ENCODE measurements at places on chromosomes 1 and 21. TPM values are rescaled to one million over a fixed set of nuclear protein-coding genes. Genes with fewer than 3 reads are reported as not detected.

GRCh38 chr1:89100412-89100811 lies 25.5 kb downstream of the GBP2 start:
- no peak overlapping the region for H3K4me3 ChIP-seq
- peaks cover 17% of the 10 kb centered on the region for H3K36me3 ChIP-seq
- H3K27ac ChIP-seq, result no peak overlapping the region
- H3K27me3 ChIP-seq, result no peaks in the 10 kb centered on the region

DNA sequence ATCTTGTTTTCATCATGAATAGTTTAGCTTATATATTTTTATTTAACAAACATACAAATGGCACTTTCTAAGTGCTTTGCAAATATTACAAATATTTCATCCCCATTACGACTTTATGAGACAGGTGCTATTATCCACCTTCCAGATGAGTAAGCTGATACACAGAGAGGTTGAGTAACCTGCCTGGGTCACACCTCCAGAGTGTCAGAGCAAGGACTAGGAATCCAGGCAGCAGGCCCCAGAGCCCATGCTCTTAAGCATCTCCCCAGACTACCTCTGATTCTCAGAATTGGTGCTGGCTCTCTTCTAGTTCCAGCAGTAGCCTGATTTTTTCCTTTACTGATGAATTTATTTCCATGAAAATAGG lies 40.0 kb downstream of the EPHB2 start:
- no peak overlapping the region for H3K4me3 ChIP-seq
- no peak for DNase-seq
- H3K36me3 ChIP-seq, result no peaks in the 10 kb centered on the region
- no peaks in the 10 kb centered on the region for H3K4me1 ChIP-seq

Gene MMEL1
- total RNA-seq, result 2.2 TPM

- H3K4me3 ChIP-seq, result no peak overlapping the region
- peaks cover 44% of the 10 kb centered on the region for H3K36me3 ChIP-seq
- no peaks in the 10 kb centered on the region for H3K27me3 ChIP-seq
- no peak for DNase-seq
- H3K4me1 ChIP-seq, result no peaks in the 10 kb centered on the region
- H3K27ac ChIP-seq, result no peak overlapping the region
Observed at GRCh38 chr1:6672558-6672957, 29.1 kb downstream of the DNAJC11 start.

- H3K27me3 ChIP-seq, result no peaks in the 10 kb centered on the region
- H3K27ac ChIP-seq, result no peak overlapping the region
- H3K36me3 ChIP-seq, result no peaks in the 10 kb centered on the region
- no peak overlapping the region for H3K4me3 ChIP-seq
- H3K4me1 ChIP-seq, result no peaks in the 10 kb centered on the region
Observed at GRCh38 chr1:221574529-221574928, 167.4 kb downstream of the DUSP10 start.

GRCh38 chr1:46535063-46535462 lies 16.4 kb downstream of the KNCN start:
- peaks cover 14% of the 10 kb centered on the region for H3K4me1 ChIP-seq
- no peak overlapping the region for H3K4me3 ChIP-seq
- DNase-seq, result no peak
- no peak overlapping the region for H3K27ac ChIP-seq
- H3K36me3 ChIP-seq, result no peaks in the 10 kb centered on the region
- peaks cover 8% of the 10 kb centered on the region for H3K27me3 ChIP-seq

GRCh38 chr21:46189959-46190490 lies 5.8 kb upstream of the SPATC1L start:
- H3K27ac ChIP-seq, result peak overlapping the region; percentile 24
- no peaks in the 10 kb centered on the region for H3K4me1 ChIP-seq
- peaks cover 59% of the 10 kb centered on the region for H3K36me3 ChIP-seq
- H3K4me3 ChIP-seq, result no peak overlapping the region
- no peaks in the 10 kb centered on the region for H3K27me3 ChIP-seq
- DNase-seq, result peak; percentile 3

DNA sequence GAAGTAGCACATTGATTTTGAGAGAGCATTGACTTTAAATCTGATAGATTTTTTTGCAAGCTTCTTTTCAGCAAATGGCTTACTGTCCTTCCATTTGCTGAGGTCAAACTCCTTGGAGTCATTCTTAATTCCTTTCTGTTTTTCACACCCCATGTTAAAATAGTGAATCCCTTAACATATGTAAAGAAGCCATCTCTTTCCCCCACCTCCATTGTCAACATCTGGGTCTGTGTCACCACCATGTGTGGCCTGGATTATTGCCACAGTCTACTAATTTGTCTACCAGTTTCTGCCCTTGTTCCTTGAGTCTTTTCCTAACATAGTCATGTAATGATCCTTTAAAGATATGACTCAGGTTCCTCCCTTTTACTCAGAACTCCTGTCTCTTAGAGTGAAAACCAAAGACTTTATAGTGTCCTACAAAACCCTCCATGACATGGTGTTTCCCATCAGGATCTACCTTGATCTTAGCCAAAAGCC lies 104.7 kb downstream of the ST6GALNAC3 start:
- no peak for DNase-seq
- no peak overlapping the region for H3K27ac ChIP-seq
- H3K27me3 ChIP-seq, result no peaks in the 10 kb centered on the region
- H3K36me3 ChIP-seq, result no peaks in the 10 kb centered on the region
- H3K4me1 ChIP-seq, result no peaks in the 10 kb centered on the region

DNA sequence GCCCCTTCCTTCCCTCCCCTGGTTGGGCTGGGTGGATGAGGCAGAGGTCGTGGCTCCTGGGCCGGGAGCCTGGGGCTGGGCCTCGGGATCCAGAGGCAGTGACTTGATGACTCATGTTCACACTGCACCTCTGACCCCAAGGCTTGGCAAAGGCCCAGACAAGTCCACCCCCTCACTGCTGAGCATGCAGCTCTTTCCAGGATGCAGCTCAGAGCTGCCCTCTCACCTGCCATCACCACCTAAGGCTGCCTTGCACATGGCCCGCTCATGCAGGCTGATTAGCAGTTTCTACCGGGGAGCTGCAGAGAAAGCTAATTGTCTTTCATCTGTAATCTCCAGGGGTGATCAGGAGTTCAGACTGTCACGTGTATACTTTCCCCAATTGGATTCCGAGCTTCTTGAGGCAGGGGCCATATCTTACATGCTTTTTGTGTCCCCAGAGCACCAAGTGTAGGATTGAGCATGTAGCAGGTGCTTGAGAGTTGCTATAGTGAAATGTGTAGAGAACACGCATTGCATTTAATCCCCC lies 62.1 kb downstream of the LRRN2 start:
- no peaks in the 10 kb centered on the region for H3K27me3 ChIP-seq
- H3K36me3 ChIP-seq, result no peaks in the 10 kb centered on the region
- no peak for DNase-seq
- no peak overlapping the region for H3K27ac ChIP-seq
- H3K4me3 ChIP-seq, result no peak overlapping the region

DNA sequence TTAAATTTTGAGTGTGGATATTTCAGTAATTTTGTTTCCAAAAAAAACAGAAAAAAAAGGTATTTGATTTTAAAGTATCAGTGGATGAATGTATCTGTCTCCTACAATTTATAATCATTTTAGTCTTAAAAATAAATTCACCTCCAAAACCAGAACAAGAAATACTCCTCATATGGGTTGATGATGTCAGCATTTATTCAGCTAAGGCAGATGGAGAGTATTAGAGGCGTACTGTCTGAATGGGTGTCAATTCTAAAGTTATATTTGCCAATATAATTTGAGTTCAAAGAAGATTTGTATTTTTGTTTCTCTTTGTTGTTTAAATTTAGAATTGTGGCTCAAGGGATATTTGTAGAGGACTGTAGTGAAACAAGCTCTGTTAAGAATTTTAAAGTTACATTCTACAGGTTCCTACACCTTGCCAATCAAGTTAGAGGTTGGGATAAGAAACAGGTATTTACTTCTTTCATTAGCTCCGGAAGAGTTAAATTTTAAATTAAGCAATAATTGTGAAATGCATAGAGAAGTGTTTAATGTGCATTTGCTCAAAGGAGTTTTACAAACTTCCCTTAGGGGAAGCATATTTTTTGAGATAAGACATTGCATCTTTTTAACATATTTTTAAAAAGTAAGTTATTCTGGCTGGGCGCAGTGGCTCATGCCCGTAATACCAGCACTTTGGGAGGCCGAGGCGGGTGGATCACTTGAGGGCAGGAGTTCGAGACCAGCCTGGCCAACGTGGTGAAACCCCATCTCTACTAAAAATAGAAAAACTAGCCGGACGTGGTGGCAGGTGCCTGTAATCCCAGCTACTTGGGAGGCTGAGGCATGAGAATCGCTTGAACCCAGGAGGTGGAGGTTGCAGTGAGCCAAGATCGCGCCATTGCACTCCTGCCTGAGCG lies 1.2 kb downstream of the PLA2G4A start:
- no peak for DNase-seq
- H3K27ac ChIP-seq, result no peak overlapping the region
